ENCODE measurements at places on chromosomes 3 and 15.

DNA sequence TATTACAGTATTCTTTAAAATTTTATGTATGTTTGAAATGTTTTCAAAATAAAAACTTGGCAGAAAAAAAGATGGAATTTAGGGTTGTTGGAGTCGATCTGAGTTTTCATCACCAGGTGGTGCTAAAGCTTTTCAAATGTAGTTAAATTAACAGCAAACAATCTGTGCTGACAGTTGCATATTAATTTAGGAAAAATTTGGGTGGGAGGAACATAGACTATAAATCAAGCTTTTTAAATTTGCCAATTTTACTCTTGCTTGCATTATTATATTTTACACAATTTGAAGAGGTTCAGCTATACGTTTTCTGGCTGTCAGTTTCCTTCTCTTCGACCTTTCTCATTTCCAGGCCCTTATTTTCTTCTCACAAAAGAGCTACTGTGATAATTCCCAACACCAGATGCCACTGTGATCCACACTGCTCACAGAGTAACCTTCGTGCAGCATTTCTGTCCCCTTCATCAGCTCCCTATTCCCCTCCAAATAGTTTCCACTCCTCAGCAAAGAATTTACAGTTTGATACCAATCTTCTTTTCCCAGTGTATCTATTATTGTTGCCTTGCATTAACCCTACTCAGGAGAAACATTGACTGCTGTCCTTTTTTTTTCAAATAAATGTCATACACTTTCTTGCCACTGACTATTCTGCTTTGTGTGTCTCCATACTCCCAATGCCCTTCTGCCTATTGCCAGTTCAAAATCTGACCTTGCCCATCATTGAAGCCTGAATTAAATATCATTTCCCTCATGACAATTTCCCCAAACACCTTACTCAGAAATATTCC, 53.4 kb upstream of the EIF5A2 start:
- DNase-seq = peak; percentile 63

DNA sequence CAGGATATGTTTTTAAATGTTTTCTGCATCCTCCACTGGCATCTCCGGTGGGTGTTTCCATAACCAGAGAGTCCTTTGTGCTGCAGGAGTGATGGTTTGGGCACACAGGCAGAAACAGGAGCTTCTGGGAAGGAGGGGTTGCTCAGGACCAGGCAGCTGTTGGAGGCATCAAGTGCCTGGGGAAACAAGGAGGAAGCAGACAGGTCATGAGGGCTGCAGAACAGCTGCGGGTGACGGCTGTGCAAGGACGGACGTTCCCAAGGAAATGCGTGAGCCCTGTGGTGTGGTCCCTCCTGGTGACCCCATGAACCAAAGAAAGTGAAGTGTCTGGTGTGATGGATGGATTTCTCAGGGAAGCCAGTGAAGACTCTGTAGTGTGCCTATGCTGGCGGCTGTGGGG, 61.2 kb upstream of the TNFAIP8L3 start:
- peak; percentile 24 for DNase-seq

- DNase-seq = no peak
Observed at GRCh38 chr3:37953226-37953625, 37.4 kb upstream of the VILL start.

DNA sequence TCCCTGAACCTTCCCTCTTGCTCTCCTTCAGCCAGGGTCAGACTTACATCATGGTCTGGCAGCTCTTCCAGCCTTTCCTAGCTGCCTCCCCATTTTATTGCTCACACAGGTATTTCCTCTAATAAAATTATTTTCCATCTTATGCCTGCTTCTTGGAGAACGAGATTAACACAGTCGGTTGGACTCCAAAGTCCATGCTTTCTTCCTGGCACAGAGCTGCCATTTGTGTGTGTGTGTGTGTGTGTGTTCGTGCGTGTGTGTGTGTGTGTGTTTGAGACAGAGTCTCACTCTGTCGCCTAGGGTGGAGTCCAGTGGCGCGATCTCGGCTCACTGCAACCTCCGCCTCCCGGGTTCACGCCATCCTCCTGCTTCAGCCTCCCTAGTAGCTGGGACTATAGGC, 15.5 kb downstream of the FSD2 start:
- no peak for DNase-seq

GRCh38 chr3:39241561-39241960, 38.3 kb downstream of the CX3CR1 start:
- DNase-seq = no peak

DNA sequence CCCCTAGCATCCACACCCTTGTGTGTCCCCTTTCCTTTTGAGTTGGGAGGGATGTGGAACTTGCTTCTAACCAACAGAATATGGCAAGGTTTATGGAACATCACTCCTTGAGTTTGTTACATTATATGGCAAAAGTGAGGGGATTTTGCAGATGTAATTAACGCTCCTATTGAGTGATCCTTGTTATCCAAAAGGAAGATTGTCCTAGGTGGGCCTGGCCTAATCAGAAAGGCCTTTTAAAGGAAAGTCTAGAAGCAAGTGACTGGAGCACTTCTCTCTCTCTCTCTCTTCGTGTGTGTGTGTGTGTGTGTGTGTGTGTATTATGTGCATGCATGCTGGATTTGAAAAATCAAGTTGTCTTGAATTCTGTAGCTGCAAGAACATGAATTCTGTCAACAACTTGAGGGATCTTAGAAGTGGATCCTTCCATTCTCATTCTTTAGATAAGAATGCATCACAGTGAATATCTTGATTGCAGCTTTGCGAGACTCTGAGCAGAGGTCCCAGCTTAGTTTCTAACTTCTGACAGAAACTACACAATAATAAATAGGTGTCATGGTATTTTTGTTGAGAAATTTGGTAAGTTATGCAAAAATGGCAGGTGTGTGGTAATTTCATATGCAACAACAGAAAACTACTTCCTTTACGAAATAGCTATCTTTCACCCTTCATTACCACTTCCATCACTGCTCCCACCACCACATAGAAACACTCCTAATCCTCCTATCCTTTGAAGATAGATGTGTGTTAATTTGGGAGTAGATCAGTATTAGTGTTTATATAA, 360.9 kb upstream of the CBLB start:
- no peak for DNase-seq

DNA sequence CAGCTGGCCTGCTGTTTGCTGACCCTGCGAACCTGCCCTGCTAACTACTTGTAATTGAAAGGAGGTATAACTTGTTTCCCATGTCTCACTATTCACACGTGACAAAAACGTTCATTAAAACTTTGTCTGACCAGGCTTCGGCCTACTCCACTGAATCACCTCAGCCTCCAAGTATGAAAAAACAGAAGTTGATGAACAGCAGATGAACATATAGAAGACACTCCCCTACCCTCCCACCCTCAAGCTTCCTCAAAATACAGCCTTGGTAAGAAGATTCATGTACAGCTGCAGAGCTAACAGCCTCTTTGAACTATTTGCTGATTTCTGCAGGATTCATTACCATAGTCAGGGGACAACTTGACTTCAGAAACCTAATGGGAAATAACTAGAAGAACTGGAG, 10.7 kb downstream of the RBM15B start:
- no peak for DNase-seq

GRCh38 chr3:66110840-66111239, 72.1 kb upstream of the MAGI1 start:
- DNase-seq = no peak

GRCh38 chr15:97319291-97319690, 641.2 kb upstream of the ARRDC4 start:
- no peak for DNase-seq

DNA sequence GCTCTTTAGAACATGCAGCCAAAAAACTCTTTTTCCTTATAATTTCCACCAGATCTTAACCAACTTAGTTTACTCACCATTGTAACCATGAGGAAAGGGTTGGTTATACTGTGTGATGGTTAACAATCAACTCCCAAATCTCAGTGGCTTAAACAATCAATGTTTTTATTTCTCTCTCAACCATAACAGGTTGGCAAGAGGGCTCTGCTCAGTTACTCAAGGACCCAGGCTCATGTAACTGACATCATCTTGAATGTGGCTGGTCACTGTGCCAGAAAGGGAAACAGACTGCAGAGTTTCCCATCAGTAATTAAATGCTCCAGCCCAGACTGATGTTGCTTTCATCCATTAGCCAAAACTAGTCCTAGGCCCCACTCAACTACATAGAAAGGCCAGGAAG, 69.0 kb downstream of the ANKRD28 start:
- DNase-seq = no peak

Measured in common myeloid progenitor, CD34-positive (primary cell).